ENCODE measurements at places on chromosomes 12 and 14.

- DNase-seq: no peak
Observed at GRCh38 chr14:95651821-95652583, 34.2 kb upstream of the TCL1B start.

GRCh38 chr12:49980501-49981349 is 8.0 kb downstream of the AQP6 start:
- no peak for DNase-seq

GRCh38 chr12:33575346-33575745 is 135.7 kb upstream of the SYT10 start:
- DNase-seq: peak; percentile 40

DNA sequence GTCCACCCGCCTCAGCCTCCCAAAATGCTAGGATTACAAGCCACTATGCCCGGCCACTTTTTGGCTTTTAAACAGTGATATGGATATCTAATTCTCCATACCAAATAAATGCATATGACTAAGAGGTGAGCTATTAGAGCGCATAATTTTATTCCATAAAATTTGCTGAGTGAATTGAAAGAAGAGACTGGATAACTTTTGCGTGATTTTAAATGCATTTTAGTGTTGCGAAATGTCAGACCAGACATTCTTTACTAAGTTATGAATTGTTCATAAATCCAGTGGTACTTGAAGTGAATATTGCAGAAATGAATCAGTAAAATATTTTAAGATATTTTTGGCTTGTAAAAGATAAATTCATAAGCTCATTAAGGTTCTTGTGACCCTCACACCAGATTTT is 50.9 kb upstream of the DIP2B start:
- DNase-seq: no peak

- no peak for DNase-seq
Observed at GRCh38 chr12:4909734-4910501, at the start of gene KCNA1. Gene KCNA1, plus strand, starts transcription at chr12:4909905. Its CDS starts 1,474 bp downstream, at chr12:4911379.

- DNase-seq: no peak
Observed at GRCh38 chr14:51165415-51165814, 70.5 kb upstream of the TRIM9 start.

GRCh38 chr14:24851406-24851805 is 198.5 kb downstream of the STXBP6 start:
- DNase-seq: no peak

GRCh38 chr12:26016516-26016915 is 58.0 kb downstream of the RASSF8 start:
- peak; percentile 20 for DNase-seq

DNA sequence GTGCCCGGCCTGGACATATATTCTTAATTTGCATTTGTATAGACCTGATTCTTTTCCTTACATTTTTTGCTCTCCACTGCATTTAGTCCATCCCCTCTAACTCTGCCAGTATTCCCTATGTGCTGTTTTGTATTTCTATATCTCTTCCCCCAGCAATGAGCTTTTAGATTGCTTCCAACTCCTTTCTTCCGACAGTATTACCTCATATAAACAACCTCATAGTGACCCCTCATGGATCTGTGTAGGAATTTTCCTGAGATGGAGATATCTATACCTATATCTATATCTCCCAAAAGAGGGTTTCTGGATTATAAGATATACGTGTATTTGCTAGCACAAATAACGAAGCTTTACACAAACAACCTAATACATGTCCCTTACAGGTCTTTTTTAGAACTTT is 161.9 kb downstream of the CRADD start:
- DNase-seq: no peak

GRCh38 chr14:105537580-105538474 is 11.4 kb downstream of the TMEM121 start:
- DNase-seq: peak; percentile 62

DNA sequence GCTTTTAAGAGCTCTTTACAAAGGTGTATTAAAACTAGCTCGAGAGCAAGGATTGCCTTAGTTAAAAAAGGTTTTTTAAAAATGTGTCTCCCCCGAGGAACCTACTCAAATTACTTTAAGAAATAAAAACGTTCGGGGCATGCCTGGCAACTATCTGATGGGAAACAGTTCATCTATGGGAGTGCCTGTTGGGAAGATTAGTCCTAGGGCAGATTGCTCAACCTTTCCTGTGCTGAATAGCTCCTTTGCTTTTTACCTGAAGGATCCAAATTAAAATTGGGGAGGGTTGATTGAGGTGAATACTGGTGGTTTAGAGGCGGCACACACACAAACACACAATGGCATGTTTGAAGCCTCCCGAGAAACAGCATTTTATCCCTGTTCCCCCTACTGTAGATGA is 541.4 kb upstream of the ATP2B1 start:
- no peak for DNase-seq

- DNase-seq: no peak
Observed at GRCh38 chr14:58060077-58060476, 91.9 kb downstream of the ARMH4 start.

- no peak for DNase-seq
Observed at GRCh38 chr12:114697243-114697716, 13.3 kb upstream of the TBX3 start.

- peak; percentile 81 for DNase-seq
Observed at GRCh38 chr12:24838531-24838950, 110.4 kb downstream of the BCAT1 start.

GRCh38 chr12:84077679-84078078 is 834.9 kb downstream of the SLC6A15 start:
- DNase-seq: no peak

GRCh38 chr12:63294327-63294632 is 143.3 kb upstream of the AVPR1A start:
- peak; percentile 22 for DNase-seq

DNA sequence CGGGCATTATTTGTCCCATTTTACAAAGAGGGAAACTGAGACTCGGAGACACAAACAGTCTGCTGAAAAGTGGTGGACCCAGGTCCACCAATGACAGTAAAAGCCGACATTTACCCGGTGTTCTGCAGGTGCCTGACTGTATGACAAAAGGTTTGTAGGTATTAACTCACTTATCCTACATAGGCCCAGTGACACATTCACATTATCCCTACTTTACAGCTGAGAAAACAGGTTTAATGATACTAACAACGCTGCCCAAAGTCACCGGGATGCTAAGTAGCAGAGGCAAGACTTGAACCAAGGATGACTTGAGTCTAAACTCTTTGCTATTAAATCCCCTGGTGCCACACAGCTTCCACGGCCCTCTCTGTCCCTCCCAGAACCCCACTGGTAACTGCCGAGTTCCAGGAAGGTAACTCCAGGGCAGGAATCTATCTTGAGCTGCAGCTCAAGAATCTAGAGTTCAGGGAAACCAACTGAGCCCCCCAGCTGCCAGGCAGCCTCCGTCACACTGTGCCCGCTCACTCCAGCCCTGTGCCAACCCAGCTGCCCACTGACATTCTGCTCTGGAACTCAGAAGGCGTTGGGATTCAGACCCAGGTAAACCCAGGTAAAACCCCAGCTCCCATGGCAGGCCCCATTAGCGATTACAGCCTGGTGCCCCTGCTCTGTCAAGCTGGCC is 33.7 kb downstream of the SYNE3 start:
- DNase-seq: no peak

GRCh38 chr12:28563936-28564335 is 373.7 kb downstream of the CCDC91 start:
- DNase-seq: no peak

GRCh38 chr14:72528059-72528862 is 365.6 kb downstream of the DPF3 start:
- no peak for DNase-seq

- DNase-seq: no peak
Observed at GRCh38 chr12:129871991-129872972, 31.5 kb downstream of the TMEM132D start.

DNA sequence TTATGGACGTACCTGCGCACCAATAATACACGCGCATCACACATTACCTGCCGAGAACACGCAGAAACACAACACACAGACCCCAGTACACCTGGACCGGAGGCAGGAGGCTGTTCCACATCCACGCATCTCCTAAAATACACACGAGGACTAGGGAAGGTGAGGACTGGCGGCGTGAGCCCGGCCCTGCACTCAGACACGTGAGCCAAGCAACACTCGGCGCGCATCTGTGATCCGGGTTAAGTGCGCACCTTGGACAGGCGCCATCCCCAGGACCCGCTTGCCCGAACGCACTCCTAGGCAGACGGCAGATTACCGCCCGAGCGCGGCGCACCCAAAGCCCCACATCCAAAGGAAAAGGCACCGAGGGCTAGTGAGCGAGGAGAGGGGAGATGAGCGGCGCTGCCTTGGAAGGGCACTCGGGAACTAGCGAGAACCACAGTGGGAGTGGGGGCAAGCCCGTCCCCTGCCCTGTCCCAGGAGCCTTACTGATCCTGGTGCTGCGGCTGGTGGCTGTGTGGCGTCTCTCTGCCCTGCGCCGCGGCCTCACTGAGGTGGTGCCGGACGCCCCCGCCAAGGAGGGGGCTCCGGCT is 417 bp downstream of the GLS2 start:
- DNase-seq: peak; percentile 43

- DNase-seq: peak; percentile 55
Observed at GRCh38 chr12:15092826-15093225, 120.0 kb downstream of the PDE6H start.

- DNase-seq: no peak
Observed at GRCh38 chr14:104423701-104424405, 155.7 kb upstream of the C14orf180 start.

GRCh38 chr12:43789941-43790340 is 16.2 kb downstream of the TWF1 start:
- DNase-seq: peak; percentile 10

DNA sequence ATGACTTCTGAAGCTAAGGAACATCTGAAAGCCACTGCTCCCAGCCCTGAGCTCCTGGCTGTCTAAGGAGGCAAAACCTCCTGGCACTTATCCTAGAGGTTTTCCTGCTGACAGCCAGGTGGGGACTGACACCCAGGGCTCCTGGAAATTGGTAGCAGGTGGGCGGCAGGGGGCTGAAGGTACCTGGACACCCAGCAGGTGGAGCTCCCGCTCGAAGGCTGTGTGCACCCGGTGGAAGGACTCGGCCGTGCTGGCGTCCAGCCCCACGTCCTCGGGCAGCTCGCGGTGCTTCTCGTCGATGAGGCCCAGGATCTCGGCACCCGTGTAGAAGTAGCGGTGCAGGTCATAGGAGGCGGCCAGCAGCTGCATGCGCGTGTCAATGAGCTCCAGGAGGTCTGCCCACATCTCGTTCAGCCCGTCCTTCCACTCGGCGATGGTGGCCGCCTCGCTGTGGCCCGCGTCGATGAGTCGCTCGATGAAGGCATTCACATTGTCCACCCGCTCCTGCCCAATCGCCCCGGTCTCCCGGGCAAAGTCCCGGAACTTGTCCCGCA is 68.2 kb downstream of the PLEKHG3 start:
- no peak for DNase-seq

DNA sequence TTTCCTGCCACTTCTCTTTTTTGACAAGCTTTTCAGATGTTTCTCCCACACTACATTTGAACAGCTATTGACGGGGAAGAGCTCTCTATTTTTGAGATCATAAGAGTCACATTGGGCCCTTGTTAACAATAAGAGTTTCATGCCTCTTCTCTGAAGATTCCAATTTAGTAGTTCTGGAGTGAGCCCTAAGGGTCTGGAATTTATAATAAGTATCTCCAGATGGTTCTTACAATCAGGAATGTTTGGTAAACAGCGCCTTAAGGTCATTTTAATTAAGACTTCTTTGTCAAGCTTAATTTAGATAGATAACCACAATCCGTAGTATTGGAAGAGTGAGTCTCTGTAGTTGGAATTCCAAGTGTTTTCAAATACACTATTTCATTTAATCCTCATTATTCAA is 60.6 kb upstream of the HECTD1 start:
- no peak for DNase-seq

- no peak for DNase-seq
Observed at GRCh38 chr14:60720962-60721325, 3.2 kb downstream of the SIX4 start.

DNA sequence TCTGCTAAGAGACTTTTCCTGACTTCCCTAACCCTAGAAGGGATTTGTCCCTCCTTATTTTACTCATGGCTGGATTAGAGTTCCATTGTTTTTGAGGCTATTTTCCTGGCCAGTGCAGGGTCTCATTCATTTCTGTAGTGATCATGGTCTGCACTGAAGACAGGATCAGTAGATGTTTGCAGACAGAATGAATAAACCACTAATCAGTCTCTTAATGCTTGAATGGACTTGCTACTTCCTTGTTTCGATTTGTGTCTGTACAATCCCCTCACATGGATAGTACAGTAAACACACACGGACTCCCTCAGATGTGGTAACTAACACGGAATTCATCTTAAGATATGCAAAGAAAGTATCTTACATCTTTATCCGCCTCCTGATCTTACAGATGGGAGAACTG is 102.6 kb upstream of the PRB2 start:
- no peak for DNase-seq

- DNase-seq: peak; percentile 63
Observed at GRCh38 chr12:110224379-110225304, 56.4 kb upstream of the ATP2A2 start.

GRCh38 chr14:22748631-22749068 is 17.8 kb upstream of the OXA1L start:
- peak; percentile 78 for DNase-seq

GRCh38 chr12:109432842-109433304 is 44.2 kb downstream of the KCTD10 start:
- DNase-seq: peak; percentile 86

GRCh38 chr12:132144115-132144809 is at the start of the genes DDX51 and NOC4L:
Gene DDX51, minus strand, starts transcription at chr12:132144319. Its CDS starts 23 bp downstream, at chr12:132144296.
Gene NOC4L, plus strand, starts transcription at chr12:132144457. Its CDS starts 32 bp downstream, at chr12:132144489.
- peak; percentile 96 for DNase-seq

GRCh38 chr12:31728289-31728916 is 418 bp downstream of the AMN1 start:
- DNase-seq: peak; percentile 66

DNA sequence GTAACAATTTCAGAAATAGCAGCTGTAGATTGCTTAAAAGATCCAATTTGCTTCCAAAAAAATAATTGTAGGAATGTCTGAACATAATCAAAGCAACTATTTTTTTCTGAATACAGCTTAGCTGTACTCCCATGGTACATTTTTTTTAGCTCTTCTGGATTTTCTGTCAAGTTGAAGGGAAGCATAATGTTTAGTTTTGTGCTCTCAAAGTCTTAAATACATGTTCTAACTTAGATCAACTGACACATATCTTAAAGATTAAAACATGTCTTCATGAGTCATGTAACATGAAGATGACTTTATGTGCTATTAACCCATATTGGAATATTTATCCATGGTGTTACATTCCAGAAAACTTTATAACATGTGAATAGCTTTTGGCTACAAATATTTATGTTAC is 255.7 kb downstream of the BTG1 start:
- no peak for DNase-seq

All from hematopoietic multipotent progenitor cell treated with erythropoietin and hydrocortisone succinate and interleukin-3 and kit ligand, for 4 days (in vitro differentiated cells).